ENCODE measurements at places on chromosomes 16 and 17.
A peak's percentile ranks its signal among the peaks of the same experiment; 100 is the strongest.

- no peak for DNase-seq
Measured at GRCh38 chr17:562174-562573, 152.5 kb downstream of the VPS53 start.

DNA sequence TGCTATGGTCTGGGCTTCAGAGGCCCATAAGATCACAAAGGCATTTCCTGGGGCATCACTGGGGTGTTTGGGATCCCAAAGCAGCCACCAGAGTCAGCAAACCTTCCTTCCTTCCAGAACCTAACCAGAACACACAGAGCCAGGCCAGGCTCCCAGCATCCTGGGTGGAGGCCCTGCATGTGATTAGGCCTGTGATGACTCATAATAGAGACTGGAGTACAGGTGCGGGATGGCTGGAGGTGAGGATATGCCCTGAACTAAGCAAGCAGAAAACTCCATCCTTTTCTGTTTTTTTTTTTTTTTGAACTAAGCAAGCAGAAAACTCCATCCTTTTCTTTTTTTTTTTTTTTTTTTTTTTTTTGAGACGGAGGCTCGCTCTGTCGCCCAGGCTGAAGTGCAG lies 17.7 kb upstream of the GFOD2 start:
- DNase-seq = no peak

- no peak for DNase-seq
Measured at GRCh38 chr16:54932021-54932660, 1.5 kb downstream of the IRX5 start.

GRCh38 chr16:11234884-11235702 lies 20.9 kb downstream of the SOCS1 start:
- DNase-seq = no peak

DNA sequence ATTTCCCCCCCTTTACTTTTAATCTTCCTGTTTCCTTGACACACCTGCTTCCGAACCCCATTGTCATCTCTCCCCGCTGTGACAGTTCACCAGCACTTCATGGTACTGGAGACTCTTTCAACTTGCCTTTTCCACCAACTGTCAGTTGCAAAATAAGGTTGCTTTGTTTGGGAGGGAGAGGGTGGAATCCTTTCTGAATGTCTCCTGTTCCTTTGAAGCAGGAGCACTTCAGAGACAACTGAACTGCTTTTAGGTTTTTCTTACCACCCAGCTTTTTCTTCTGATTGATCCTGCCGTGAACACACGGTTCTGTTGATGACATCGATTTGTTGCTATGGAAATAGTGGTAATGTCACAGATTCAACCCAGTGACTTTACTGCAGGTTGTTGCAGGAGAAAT lies 42.0 kb downstream of the RPA1 start:
- DNase-seq = no peak

DNA sequence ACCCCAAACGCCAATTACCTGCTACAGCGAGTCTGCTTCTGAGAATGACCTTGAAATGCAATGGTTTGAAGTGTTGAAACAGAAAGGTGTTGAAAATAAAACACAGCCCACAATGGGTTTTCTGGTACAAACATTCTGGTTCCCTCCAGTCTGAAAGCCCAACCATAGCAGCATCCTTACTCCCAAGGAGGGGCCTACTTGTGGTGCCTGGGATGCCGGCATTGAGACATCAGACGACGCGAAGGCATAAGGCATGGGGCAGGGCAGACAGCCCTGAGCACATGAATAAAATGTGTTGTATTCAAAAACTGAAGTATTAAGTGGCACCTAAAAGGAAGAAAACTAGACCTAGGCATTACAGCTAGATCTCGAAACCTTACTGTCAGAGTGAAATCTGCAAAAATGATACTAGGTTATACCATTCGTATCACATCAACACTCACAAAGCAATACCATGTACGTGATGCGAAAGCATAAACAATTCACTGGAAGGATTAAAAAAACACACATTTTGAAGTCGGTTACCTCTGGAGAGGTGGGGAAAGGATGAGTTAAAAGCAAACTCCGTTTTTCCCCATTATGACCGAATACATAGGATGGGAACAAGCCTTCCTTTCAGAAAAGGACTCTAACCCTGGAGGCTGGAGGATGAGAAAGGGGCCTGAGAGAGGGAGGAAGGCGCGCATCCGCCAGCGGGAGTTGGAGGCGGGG lies 702 bp downstream of the NUDT21 start:
- no peak for DNase-seq

GRCh38 chr16:2835638-2836493 lies 5.8 kb downstream of the ZG16B start:
- peak; percentile 90 for DNase-seq

DNA sequence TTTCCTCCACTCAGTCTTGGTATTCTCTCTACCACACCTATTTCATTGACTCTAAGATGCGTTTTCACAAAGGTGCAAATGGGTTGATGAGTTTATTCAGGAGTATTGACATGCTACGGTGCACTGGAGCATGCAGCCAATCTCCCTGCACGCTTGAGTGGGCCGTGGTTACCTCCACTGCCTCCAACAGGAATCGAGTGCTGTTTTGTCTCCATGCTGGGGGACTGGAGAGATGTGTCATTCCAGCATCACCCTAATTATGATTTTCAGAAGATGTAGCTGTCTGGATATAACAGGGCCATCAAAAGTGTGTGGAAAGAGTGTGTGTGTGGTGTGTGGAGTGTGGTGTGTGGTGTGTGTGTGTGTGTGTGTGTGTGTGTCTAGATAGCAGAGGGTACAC lies 351.6 kb upstream of the ZFHX3 start:
- DNase-seq = no peak

- DNase-seq = no peak
Measured at GRCh38 chr16:79209308-79209707, 391.2 kb downstream of the MAF start.

DNA sequence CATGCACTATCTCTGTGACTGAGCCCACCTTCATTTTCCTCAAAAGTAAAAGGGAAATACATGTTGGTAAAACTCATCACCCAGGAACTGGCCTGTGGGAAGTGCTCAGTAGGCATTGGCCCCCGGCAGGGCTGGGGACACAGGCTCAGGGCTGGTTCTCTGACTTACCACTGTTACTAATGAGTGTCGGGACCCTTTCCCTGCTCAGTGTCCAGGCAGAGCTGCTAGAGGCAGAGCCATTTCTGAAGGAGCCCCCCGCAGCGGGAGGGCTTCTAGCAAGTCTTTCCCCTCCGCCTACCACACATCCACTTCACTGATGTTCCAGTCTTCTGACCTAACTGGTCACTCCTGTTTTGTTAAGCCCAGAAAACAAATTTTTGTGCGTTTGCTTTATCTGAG lies 1.7 kb upstream of the PEMT start:
- DNase-seq = no peak
